ENCODE measurements at places on chromosomes 4 and X.

- DNase-seq = no peak
These were observed 98.8 kb downstream of the TTC29 start for GRCh38 chr4:146846882-146847281.

- DNase-seq = no peak
These were observed 20.5 kb upstream of the ZNF81 start for GRCh38 chrX:47815901-47816845.

DNA sequence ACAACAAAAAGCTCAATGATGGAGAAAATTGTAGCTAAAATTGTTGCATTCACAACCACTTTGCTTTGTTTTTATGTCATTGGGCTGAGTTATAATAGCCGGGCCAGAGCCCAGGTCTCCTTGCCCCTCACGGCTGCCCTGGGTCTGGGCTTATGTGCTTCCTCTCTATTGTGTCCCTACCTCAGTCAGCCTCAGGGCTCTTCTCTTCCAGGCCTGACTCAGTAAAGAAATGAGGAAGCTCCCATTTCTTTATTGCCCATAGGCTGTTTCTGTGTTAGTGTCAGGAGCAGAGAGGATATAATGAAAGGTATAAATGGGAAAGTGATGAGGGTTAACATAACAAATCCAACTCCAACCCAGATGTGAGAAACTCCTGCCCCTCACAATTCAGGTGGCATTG, 18.0 kb downstream of the BST1 start:
- no peak for DNase-seq

DNA sequence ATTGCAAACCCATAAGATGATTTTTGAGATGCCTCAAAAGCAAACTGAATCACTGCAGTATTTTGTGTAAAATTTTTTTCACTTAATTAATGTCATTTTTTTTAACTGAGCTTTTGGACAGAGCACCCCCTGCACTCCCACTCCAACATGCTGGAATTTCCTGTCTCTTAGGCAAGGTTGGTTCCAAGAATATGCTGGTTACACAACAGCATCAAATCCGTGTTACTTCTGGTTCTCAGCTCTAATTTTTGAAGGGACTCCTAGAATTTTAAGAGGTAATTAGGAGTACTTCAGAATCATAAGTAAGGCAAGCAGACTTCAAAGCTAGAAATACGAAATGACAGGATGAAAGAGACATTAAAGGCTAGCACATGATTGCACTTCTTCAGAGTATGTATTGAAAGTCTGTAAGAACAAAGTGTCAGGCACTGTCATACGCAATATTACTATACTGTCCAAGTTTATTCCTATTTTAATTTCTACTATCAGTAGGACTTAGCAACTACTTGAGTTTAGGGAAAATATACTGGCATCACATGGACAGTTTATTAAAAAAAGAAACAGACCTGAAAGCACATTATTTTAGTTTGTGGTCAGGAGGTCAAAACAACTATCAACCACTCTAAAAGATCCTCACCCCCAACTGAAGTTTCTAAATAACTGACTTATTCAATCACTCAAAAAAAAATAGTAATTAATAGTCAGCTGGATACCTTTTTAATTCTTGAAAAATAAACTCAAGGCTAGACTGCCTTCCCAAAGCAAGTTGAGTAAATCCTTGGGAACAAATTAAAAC, 1.6 kb upstream of the JCHAIN start:
- DNase-seq = no peak

DNA sequence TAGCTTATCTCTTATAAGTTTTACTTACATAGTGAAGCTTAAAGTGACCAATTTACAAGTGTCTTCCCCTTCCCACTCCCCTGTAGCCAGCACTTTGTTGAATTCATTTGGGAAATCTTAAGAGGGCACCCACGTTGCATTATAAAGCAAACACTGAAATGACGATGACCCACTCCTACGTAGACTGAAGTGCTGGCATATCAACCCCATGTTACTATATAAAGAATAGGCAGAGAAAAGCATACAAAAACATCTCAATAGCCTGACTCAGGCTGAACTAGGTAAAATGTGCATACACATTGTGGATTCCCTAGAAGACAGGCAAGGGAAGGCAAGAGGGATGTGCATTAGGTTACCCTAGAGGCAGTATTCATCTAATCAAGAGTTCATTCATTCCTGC, 313.4 kb downstream of the TENM3 start:
- no peak for DNase-seq

GRCh38 chr4:141046255-141046654, 87.0 kb downstream of the RNF150 start:
- DNase-seq = no peak

GRCh38 chr4:29153642-29154041, 1566.5 kb upstream of the PCDH7 start:
- no peak for DNase-seq

DNA sequence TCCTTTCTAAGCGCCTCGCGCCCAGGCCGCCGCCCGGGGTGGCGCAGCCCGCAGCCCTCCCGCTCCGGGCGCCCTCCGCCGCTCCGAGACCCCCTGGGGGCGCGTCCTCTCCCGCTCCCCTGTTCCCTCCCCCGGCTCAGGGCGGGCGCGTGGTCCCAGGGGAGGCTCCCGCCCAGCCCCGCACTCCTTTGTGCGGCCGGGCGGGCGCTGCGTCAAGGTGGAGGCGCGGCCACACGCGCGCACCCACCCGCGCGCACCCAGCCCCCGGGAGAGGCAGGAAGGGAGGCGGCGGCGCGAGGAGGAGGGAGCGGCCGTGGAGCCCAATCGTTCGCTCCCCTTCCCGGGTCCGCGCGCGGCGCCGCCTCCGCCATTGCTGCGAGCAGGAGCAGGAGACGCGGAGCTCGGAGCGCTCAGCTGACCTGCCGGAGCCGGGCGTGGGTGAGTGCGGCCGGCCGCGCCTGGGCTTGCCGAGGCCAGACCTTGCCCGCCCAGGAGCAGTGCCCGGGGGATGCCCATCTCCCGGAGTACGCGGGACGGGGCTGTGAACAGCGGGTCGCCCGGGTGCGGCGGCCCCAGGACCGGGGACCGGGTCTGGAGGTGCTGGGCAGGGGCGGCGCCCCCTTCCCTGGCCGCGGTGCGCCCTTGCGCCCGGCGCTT, at the start of gene NSG1:
TSS of gene NSG1 (plus strand) at position 367 of the 657 bp plus-strand sequence. CDS start 528 bp downstream, outside the sequence.
- no peak for DNase-seq

- DNase-seq = no peak
These were observed 67.8 kb upstream of the ETNPPL start for GRCh38 chr4:108830509-108831244.

DNA sequence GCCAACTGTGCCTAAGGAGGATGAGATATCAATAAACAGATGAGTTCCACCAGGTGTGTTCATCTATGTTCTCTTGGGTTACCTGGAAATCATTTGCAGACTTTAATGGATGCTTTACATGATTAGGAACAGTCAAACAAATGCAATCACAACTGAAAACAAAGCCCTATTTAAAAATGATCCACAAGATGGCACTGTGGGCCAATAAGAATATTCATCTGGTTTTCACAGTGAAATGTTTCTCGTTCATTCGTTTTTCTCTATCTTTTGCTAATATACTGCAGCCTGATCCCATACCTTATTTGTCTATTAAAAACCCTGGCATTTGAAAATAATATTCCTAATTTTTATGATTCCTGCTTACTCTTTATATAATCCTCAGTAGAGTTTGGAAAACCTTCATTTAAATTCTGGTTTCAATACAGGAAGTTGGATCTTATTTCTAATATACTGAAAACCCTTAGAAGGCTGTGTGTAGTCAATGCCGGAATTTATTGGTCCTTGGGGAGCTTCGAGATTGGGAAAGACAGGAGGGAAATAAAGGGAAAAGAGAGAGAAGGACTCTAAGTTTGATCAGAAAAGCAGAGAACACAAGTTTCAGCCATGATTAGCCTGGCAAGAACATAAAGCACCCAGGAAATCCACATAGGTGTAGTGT, 63.8 kb upstream of the TAPT1 start:
- no peak for DNase-seq

- DNase-seq = no peak
These were observed 108.1 kb upstream of the IQCM start for GRCh38 chr4:149923736-149924135.

GRCh38 chr4:25234390-25235370, 847 bp downstream of the PI4K2B start:
- DNase-seq = peak; percentile 81

DNA sequence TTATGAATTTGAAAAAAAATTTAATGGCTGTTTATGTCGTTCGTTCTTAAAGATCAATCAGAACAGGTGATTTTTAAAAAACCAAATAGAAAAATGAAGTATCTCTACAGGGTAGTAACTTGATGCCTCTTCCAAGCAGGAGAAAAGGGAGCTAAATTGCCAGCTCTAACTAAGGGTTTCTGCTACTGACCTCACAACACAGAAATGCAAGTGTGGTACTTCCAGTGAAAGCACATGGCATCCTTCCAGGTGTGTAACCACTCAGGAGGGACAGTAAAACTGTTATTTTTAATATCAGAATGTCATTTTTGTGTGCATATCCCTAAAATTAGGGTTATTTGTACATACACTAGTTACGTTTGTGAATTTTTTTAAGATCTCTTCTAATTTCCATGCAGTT, 116.8 kb upstream of the ZCCHC13 start:
- no peak for DNase-seq

- DNase-seq = no peak
These were observed 220.2 kb downstream of the ASMT start for GRCh38 chrX:1835056-1835455.

DNA sequence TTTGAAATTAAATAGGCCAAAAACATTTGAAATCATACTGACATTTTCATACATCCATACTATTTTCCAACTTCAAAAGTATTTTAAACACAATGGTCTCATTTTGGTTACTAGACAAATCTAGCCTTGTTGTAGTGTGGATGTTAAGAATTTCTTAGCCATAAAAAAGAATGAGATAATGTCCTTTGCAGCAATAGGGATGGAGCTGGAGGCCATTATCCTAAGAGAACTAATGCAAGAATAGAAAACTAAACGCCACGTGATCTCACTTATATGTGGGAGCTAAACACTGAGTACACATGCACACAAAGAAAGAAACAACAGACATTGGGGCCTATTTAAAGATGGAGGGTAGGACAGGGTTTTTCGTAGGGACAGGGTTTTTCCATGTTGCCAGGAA, 153.8 kb downstream of the CCSER1 start:
- no peak for DNase-seq

DNA sequence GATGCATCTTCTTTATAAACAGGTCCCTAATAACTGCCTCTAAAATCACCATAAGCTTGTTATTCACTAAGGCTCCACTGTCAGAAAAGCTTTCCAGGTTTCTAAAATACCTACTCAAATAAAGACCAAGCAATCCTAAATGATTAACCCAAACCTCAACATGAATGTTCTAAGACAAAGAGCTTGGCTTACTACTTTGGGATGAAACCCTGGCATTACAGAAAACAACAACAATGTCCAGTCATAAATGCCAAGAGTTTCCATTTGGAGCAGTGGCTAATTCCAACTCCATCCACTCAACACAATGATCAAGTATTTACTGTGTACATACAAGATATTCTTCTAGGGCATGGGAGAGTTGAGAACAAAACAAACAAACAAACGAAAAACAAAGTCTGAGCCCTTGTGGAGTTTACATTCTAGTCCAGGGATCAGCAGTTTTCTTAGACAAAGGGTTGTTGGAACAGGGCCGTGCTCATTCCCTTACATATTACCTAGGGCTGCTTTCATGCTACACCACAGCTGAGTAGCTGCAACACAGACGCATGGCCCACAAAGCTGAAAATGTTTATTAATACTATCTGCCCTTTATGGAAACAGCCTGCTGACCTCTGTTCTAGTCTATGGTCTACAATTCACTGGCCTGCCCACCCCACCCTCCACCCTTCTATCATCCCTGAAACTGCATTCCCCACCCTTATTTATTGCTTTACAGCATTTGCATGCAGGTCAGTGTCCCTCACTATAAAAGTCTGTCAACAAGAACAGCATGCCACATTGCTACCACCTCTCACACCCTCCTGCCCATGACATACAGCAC, 23.7 kb downstream of the ABCG2 start:
- no peak for DNase-seq

- DNase-seq = no peak
These were observed 17.5 kb downstream of the PLP1 start for GRCh38 chrX:103794119-103794518.

- no peak for DNase-seq
These were observed 867 bp downstream of the TIFA start for GRCh38 chr4:112284662-112285411.

- no peak for DNase-seq
These were observed 67.4 kb upstream of the UGT2B10 start for GRCh38 chr4:68748181-68748991.

DNA sequence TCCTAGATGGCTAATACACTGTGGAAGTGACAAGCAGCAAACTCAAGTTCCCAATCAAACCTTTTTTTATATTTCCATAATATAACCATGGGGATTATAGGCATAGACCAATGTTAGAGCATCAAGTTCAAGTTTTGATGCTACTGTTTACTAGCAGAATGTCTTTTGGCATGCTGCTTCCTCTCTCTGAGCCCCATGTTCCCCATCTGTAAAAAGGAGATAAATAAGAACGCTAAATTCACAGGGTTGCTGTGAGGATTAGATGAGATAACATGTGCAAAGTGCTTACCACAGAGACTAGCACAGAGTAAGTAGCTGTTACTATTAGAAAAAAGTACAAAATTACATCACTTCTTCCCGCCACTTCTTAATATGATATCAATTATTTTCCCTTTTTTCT, 18.0 kb downstream of the MBNL3 start:
- no peak for DNase-seq

DNA sequence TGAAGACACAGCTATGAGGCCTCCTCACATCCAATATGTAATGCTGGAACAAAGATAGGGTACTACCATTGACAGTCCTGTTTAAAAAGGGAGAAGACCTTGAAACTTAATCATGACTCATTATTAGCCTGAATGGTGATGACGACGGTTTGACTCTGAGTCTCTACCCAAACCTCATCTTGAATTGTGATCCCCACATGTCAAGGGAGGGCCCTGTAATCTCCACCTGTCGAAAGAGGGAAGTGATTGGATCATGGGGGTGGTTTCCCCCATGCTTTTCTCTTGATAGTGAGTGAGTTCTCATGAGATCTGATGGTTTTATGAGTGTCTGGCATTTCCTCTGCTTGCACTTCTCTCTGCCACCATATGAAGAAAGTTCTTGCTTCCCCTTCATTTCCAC, 395.3 kb upstream of the CPEB2 start:
- DNase-seq = no peak

DNA sequence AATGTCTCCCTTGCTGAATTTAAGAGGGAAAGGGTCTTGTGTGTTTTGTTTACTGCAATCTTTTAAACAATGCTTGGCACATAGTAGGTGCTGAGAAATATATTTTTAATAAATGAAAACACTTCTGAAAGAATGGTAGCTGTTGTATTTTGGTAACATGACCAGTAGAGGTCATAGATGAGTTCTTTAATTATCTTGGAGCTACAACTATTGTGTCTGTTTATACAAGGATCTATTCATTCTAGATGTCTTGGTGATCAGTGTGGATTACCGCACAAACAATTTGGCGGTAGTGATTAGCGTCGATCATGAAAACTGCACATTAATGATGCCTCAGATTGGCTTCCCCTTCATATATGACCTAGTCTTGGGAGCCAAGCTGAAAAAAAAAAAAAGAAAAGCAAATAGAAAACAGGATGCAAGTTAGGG, 21.4 kb upstream of the SCRG1 start:
- no peak for DNase-seq
